Hematopoietic multipotent progenitor cell treated with erythropoietin and hydrocortisone succinate and interleukin-3 and kit ligand, for 6 days (in vitro differentiated cells): ENCODE measurements at places on chromosomes 6 and 20.

DNA sequence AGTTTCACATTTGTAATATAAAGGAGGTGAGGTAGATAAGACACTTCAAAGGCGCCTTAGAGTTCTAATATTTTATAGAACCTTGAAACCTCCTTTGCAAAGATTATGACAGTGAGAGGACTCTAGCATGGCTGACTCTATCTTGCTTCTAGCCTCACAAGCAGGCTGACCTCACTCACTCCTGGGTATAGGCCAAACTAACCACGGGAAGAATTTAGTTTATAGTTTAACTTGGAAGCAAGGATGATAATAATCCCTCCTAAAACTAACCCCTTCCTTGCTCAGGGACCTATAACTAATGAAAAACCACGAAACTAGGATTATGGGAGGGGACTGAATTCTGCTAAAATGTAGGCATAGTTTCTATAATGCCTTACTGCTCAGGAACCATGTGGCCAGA, 84.3 kb downstream of the FILIP1 start:
- DNase-seq, result no peak

DNA sequence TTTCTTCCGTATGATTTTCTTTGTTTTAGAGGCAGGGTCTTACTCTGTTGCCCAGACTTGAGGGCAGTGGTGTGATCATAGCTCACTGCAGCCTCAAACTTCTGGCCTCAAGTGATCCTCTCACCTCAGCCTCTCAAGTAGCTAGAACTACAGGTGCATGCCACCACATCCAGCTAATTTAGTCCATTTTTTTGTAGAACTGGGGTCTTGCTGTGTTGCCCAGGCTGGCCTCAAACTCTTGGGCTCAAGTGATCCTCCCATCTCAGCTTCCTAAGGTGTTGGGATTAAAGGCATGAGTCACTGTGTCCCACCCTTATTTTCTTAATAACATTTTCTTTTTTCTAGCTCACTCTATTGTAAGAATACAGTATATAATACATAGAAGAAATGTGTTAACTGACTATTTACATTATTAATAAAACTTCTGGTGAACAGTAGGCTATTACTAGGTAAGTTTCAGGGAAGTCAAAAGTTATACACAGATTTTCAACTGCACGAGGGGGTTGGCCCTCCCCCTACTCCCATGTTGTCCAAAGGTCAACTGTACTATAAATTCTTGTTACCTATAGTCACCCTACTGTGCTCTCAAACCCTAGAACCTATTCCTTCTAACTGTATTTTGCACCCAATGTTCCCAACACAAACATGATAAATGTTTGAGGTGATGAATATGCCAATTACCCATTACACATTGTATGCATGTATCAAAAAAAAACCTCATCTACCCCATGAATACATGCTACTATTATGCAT, 56.3 kb downstream of the PXDC1 start:
- no peak for DNase-seq

DNA sequence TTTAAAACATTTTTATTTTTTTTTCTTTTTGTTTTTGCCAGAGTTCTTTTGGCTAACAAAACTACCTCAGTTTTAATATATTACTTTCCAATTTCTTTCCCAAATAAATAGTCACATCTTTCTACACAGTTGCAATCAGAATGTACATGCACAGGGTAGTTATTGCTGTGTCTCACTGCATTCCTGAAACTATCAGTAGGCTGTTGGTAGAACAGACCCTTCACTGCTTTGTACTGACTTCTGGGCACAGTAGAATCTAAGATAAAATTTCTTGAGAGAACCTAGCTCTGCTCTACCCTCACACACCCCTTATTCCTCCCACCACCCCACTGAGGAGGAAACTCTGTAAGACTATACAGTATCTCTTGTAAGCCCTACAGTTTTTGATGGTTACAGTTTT, 19.9 kb downstream of the TPX2 start:
- DNase-seq, result no peak

DNA sequence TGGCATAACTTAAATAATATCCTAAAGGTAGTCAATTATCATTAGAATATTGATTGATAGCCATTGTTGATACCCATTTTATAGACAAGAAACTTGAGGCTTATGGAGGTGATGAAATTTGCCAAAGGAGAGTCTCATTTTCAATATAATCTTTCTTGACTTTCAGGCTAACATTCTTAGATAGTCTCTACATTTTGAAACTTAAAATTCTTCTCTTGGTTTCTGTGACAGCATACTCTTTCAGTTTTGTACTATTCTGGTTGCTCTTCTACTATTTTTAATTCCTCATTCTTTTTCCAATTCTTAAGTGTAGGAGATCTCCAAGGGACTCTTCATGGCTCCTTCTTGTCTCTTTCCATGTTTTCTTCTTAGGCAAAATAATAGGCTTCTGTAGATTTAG, 3.7 kb upstream of the SH3BGRL2 start:
- DNase-seq, result no peak

- DNase-seq, result peak; percentile 49
Measured at GRCh38 chr6:147390909-147391536, 117.5 kb upstream of the SAMD5 start.

GRCh38 chr6:33763483-33763882, 16.8 kb upstream of the IP6K3 start:
- DNase-seq, result no peak

DNA sequence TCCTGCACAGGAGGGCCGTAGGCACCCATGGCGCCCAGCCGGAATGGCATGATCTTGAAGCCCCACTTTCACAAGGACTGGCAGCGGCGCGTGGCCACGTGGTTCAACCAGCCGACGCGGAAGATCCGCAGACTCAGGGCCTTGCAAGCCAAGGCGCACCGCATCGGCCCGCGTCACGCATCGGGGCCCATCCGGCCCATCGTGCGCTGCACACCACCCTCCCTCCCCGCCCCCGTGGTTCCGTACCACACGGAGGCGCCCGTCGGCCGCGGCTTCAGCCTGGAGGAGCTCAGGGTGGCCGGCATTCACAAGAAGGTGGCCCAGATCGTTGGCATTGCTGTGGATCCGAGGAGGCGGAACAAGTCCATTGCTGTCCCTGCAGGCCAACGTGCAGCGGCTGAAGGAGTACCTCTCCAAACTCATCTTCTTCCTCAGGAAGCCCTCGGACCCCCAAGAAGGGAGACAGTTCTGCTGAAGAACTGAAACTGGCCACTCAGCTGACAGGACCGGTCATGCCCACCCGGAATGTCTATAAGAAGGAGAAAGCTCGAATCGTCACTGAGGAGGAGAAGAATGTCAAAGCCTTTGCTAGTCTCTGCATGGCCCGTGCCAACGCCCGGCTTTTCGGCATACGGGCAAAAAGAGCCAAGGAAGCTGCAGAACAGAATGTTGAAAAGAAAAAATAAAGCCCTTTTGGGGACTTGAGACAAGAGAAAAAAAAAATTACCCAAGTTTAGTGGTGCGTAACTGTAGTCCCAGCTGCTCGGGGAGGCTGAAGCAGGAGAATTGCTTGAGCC, 9.9 kb upstream of the NCOA5 start:
- DNase-seq, result no peak

DNA sequence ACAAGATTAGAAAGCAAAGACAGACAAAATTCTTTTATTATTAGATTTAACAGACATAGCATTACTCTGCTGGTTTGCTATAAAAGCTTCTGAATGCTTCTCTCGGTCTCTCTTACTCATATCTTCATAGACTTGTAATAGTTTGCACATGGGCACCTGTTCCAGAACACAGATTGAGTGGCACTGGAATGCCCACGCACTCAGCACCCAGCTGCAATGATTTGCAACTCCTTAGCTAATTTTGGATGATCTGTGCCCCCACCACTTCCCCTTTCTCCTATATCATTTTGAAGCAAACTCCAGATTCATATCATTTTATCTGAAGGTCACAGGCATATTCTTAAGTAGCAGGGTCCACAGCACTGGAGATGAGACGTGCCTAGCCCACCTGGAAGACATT, 148.8 kb downstream of the CFAP61 start:
- no peak for DNase-seq

DNA sequence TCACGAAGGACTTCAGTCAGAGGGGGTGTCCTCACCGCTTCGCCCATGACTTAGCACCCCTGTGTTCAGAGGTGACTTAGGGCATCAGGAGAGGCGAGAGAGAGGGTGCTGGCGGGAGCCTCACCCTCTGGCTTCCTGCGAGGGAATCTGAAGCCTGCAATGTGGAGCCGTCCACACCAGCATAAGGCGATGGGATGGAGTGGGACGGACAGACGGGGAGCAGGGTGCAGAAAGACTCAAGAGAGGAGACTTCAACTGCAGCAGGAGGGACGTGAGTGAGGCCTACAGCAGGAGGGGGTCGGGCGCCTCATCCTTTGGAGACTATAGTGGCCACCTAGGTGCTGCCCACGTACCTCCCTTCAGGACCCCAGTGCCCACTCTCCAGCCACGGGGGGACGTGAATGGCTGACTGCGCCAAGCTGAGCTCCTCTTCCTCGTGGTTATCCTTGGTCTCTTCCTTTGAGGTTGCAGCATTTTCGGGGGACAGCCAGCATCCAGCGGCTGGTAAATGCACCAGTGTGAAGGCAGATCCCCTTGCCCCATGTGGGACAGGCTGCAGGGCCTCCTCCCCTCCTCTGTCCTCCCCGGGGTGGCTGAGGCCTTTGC, 26.9 kb upstream of the MLN start:
- no peak for DNase-seq

DNA sequence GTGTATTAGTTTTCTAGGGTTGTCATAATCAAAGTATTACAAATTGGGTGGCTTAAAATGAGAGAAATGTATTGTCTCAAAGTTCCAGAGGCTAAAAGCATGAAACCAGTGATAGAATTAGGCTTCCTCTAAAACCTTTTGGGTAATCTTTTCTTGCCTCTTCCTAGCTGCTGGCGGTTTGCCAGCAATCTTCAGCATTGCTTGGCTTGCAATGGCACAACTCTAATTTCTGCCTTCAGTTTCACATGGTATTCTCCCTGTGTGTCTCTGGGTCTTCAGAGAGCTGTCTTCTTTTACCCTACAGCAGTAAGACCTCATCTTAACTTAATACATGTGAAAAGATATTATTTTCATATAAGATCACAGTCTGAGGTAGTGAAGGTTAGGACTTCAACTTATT, 479.1 kb upstream of the GJE1 start:
- peak; percentile 37 for DNase-seq

- DNase-seq, result no peak
Measured at GRCh38 chr6:159981071-159981402, 12.2 kb downstream of the IGF2R start.

DNA sequence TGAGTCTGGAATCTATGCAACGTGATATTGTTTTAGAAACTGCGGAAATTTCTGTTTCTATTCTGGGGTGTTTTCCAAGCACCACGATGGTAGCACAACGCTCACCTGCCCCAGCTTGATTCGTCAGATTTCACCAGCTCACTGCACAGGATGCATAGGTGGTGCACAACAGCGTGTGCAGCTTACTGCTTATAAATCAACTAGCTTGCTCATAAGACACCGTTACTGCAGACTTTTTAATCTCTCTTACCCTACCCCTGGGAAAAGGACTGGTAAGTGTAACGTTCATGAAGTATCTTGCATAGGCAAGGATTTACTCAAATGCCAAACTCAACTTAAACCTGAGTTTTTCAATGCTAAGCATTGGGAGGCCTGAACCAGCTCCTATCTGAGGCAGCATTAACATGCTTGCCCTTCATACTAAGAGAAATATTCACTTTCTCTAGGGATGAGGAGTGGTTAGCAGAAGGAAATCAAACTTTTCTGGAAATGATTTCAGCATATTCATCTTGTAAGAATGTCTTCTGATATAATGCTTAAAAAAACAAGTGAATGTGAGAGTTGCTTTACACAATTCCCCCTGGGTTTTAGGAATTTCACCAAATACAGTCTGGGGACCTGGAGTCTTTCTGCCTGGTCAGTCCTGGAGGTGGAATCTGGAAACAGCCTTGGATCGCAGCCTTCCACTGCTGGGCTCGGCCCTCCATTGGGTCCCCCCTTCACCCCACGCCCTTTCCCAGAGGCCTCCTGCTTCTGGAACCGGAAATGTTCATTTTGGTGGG, 100.6 kb downstream of the DACT2 start:
- DNase-seq, result no peak

GRCh38 chr20:48205281-48205782, 420.1 kb upstream of the SULF2 start:
- no peak for DNase-seq

GRCh38 chr6:51302431-51302830, 483.8 kb downstream of the TFAP2B start:
- peak; percentile 5 for DNase-seq

DNA sequence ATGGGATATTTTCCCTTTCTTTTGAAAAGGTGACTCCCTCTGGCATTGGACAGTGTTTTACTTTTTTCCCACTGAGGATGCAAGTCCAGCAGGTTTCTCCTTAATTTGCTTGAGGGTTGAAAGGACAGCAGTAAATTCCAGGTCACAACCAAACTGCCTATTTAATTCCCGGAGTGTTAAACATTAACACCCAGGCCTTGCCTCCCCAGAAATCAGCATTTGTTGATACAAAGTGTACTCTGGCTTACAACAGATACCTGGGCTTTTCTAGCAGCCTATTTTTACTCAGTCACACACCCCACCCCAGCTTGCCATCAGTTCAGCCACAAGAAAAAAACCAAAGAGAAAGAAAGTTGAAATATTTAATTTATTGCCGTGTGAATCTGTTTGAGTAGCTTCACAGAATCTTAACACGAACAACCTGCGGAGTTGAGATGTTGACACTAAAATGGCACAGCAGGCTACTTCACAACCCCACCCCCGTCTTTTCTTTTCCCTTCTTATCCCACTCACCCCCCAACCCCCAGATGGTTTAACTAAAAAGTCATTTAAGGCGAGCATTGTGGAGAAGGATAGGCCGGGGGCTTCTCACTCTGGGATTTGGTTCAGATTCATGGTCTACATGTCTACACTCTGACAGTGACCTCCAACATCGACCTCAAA, 45.7 kb downstream of the MYLIP start:
- no peak for DNase-seq

- no peak for DNase-seq
Measured at GRCh38 chr20:13687815-13688214, 49.1 kb upstream of the TASP1 start.

- DNase-seq, result no peak
Measured at GRCh38 chr20:17848249-17849048, 120.1 kb downstream of the SNX5 start.

DNA sequence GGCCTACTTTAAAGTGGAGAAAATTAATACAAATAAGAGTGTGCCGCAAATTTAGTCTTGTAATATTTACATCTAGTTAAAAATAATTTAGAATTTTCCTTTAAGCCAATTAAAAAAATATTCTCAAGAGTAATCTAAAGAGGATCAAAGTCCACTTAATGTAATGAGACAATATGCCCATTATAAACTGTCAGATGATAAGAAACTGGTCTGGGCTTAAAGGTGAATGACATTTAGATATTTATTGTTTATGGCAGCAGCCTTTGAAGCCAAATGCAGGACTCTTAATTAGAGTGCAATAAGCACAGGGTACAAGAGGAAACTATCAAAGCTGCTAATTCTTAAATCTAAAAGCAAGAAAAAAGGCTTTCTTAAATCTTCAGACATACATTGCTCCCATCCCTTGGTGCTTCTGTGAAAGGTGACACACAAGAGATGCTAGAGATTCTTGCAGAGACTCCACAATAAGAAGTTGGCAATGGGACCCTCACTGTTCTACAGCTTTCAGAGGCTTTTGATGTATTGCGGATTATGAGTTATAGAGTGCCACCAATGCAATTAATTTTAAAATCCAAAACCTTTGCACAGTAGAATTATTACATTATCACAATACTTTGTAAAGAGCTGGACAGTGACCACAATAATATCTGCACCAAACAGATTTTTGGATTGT, 116.1 kb downstream of the MAN1A1 start:
- DNase-seq, result no peak

GRCh38 chr6:157760589-157761330, 62.3 kb upstream of the SNX9 start:
- no peak for DNase-seq

- DNase-seq, result no peak
Measured at GRCh38 chr6:68652117-68652536, 17.0 kb downstream of the ADGRB3 start.

- DNase-seq, result no peak
Measured at GRCh38 chr20:32839982-32840285, 18.8 kb upstream of the EFCAB8 start.
